NCI-H2107 (cell line): ENCODE measurements at places on chromosomes 11 and 22.
A peak's percentile ranks its signal among the peaks of the same experiment; 100 is the strongest.

GRCh38 chr22:46486996-46487717, 50.3 kb downstream of the CELSR1 start:
- DNase-seq, result no peak

DNA sequence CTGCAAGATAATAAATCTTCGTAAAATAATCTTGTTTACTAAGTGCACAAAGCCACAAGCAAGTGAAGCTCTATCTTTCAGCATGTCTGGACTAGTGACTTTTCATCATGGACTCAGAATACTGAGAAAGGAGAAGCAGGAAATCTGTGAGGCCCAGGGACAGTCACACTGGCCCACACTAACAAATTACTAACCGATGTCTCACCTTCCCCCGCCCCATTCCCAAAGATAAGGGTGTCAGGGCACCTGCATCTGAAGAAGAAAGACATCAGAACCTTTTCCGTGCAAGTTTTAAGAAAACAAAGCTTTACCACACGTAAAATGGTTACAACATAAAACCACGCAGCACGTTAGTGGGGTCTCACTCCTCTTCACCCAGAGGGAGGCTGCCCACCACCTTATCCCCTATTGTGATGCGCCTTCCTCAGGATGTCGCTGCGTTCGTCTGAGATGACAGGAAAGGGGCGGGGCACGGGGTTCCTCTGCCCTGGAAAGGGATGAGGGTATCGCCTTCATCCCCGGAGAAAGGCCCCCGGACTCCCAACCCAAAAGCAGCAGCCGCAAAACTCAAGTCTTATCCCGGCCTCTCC, 616 bp downstream of the BTBD10 start:
- DNase-seq, result peak; percentile 14

DNA sequence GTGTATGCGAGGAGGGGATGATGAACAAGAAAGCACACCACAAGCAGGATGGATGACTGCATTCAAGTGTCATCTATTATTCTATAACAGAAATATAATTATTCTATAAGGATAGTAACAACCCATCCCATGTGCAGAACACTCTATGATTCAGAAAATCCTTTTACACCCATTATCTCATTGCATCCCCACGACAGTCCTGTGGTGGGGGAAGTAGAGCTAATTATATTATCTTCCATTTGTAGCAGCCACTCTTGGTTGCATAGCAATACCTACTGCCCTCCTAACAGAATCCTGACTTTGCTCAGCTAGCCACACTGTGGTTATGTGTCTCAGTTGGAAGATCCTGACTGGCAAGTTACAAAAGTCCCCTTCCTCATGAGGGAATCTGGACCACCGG, 406.5 kb upstream of the NARS2 start:
- no peak for DNase-seq

DNA sequence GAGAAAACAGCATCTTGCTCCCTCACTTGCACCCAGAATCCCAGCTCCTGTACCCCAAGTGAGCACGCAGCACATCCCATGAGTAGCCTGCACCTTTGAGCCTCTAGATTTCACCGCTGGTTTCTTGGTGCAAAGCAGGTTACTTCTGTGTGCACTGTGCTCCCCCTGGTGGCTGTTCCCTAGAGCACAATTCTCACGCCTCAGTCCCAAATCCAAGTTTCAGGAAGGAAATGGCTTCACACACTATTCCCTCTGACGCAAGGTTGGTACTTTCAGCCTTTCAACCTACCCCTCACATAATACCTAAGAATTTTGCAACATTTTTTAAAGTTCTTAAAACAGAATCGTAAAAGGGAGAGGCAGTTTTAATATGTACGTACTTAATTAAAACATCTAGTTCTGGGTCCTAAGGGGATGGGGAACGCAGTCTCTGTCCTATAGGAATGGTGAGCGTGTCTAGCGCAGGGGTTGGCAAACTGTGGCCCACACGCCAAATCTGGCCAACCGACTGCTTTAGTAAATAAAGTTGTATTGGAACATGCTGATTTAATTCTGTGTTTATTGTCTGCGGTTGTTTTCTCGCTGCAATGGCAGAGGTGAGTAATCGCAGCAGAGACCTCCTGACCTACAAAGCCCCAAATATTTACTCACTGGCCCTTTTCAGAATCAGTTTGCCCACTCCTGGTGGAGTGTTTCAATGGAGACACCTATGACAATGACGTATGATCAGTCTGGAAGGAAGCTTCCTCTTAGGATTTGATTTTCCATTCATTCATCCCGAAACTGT, 27.5 kb downstream of the DHCR7 start:
- DNase-seq, result peak; percentile 53

GRCh38 chr11:66042996-66043906, 5.7 kb downstream of the GAL3ST3 start:
- no peak for DNase-seq

DNA sequence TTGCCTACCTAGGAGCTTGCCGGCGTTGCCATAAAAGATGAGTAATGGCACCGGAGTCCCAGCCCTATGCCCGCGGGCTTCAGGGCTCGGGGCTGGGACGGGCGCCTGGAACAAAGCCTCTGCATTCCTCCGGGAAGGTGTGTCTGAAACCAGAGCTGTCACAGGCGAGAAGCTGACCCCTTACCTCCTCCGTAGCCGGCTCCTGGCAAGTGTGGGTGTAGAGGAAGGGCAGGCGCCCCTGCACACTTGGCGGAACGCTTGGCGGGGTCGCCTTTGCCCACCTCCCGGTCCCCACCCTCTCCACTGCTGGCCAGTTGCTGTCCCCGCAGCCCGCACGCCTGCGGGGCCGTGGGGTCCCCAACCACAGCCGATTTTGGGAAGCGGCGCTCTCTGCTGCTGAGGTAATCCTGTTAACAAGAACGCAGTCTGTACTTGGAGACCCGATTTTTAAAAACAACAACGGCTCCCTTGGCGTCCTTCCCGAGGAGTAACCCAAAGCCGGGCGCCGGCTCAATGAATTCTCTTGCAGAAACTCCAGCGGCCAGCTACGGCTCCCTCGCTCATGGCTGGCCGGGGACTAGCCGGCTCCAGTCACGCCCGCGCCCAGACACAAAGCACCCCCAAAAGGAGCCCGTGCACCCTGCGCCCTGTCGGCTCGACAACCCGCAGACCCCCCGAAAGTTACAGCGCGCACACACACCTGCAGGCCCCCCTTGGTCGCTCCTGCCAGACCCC, 89.2 kb downstream of the PLEKHA7 start:
- no peak for DNase-seq

DNA sequence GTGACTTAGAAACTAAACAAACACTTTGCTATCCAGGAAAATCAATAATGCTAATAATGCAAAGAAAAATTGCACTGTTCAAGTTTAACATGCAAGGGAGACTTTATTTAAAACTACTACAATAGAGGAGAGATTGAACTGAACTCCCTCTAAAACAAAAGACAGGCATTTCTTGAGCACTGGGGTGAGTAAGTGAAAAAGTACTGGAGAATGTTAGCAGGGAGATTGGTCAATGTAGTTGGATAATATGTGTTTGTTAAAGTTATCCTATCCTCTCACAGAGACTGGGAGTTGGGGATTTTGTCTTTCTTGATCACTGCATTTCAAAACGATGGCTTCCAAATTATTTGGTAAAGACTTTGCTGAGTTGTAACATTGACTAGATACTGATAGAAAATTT, 77.6 kb downstream of the LUZP2 start:
- DNase-seq, result no peak

DNA sequence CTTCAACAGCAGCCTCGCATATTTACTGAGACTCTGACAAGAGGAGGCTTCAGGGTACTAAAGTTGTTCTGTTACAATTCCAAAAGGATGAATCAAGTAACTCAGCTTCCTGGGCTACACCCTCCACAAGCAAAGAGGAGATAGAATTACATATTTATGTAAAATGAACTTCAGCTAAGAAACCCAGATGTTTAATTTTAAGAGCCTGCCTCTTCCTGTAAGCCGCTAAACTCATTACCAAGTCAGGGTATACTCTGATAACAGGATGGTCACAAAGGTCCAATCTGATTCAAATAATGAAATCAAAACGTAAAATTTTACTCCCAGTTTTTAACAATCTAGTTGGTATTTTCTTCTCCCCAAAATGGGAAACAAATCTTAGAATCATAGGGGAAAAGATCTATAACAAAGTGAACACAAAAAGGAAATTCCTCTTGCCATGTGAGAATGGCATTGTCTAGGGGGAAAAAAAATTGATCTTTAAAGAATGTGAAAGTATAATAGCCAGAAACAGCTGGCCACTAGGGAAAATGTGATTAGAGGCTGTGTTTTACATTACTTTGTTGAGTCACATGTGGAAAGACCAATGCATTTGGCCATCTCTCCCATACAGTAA, 30.9 kb downstream of the CHEK2 start:
- no peak for DNase-seq

DNA sequence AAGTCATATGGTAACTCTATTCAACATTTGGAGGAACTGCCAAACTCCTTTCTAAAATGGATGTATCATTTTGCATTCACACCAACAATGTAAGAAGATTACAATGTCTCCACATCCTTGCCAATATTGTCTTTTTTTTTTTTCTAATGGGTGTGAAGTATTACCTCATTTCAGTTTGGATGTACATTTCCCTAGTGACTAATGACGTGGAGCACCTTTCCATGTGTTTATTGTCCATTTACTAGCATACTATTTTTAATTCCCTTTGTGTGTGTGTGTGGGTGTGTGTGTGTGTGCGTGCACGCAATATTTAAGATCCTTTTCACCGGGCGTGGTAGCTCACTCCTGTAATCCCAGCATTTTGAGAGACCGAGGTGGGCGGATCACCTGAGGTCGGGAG, 62.7 kb downstream of the APOL3 start:
- DNase-seq, result no peak

DNA sequence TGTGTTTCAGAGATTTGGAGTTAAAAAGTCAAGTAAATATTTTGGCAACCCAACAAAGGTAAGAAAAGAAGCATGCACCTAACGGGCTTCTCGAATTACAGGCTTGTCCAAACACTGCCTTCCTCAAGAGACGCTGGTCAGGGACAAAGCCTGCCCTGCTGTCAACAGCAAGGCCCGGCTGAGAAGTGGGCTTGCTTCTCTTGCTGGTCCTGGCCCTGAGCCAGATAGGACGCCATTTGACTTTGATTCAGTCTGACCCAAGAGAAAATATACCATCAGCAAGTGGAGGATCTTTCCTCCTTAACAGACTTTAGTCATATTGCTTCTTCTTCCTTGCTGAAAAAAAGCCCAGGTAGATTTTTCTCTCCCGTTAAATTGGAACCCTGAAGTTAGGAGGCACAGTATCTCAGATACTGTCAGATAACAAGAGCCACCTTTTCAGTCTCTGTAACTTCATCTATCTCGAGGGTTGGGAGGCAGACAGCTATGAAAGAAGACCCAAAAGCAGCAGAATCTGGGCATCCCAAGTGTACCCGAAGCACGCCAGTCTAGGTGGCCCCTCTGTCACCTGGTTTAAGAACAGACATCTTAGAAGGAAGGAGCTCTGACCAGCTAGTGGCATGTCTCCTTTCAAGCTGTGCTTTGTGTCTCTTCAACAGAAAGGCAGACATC, 57.5 kb downstream of the C22orf31 start:
- no peak for DNase-seq

DNA sequence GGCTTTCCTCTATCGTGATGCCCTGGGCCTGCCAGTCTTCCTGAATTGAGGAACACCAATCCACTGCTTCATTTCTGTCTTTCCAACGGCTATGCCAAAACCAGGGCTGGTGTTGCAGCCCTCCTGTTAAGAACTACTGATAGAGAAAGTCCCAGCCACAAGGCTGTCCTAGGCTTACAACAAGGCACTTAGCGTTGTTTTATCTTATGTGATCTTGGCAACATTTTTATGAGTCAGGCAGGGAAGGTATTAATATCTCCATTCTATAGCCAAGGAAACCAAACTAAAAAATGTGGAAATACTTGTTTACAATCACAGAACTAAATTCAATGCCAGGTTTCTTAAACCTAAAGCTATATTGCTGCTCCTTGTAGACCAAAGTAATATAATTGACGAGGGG, 89.9 kb upstream of the AMOTL1 start:
- no peak for DNase-seq

- no peak for DNase-seq
Observed at GRCh38 chr22:48581796-48582469, 1245.7 kb downstream of the BRD1 start.

DNA sequence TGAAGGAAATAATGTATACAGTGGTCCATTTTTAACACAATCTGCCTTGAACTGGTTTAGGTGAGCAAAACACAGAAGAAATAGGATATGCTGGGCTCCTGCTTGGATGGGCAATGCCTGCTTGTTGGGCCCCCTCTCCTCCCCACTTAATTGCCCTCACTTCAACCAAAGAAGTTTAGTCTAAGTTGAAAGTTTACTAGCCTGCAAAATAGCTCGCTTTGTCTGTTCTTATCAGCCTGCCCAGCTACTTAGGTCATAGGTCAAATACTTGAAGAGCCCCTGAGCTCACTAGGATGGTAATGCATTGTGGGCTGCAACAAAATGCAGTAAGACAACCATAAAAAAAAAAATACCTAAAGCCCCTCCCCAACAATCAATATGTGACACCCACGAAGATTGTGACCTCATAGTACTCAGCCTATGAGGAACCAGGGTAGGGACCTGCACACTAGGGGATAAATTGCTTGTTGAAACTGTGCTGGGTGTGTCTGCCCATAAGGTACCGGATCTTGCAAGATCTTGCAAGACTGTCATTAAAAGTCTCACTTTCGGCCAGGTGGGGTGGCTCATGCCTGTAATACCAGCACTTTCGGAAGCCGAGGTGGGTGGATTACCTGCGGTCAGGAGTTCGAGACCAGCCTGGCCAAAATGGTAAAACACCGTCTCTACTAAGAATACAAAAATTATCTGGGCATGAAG, 10.9 kb downstream of the DRICH1 start:
- no peak for DNase-seq

DNA sequence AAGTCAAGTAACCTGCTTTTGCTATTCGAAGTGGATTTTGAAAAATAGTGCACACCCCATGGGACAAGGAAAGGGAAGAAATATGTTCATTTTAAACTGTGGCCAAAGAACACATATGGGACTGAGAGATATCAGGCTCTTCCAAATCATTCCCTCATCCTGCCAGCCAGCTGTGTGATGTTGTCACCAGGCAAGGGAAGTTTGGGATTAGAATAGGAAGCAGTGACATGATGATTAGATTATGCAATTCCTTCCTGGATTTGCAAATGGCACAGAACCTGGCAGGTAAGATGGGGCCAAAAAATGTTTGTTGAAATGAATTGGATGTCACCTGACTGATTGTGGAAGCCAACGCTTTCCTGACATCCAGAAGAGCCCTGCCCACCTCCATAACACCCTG, 4.9 kb upstream of the SCN3B start:
- DNase-seq, result no peak

DNA sequence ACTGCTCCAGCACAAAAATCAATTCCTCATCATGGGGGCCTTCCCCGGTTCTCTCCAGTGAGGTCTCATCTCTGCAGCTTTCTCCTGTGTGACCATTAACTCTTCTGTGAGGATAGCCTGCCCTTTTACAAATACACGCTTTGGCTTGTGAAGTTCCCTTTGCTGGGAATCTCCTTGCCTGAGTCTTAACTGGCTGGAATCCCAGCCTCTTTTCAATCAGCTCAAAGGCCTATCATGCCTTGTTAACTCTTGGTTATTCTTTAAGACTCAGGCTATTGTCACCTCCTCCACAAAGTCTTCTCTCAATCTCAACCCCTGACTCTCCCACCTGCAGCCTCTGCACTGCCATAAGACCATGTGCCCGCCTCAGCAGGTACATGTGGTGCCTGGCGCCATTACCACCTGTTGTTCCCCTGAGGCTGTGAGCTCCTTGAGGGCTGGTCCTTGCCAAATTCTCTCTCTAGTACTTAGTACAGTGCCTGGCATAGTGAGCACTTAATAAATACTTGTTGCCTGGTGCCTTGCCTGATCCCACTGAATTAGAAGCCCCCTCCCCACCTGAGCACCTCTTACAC, 128.2 kb downstream of the ST3GAL4 start:
- no peak for DNase-seq
